SJSA1 (cell line): ENCODE measurements at places on chromosomes 2 and 18.

DNA sequence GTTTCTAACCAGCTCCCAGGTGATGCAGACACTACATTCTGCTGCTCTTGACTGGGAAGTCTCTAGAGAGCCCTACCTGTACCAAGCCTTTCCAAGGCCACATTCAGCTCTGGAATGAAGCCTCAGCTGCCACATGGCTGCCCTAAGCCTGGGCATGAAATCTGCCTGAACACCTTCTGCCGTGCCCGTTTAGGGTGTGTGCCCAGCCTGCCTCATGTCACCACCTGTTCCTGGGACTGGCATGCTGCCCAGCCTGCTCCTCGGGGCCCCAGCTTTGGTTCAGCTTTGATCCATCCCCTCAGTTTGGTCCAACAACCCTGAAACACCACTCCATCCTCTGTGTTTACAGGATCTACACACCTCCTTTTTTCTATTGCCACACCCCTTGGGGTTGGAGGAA, 210.9 kb downstream of the L3MBTL4 start:
- H3K27ac ChIP-seq: no peak overlapping the region
- peaks cover 22% of the 10 kb centered on the region for H3K4me1 ChIP-seq
- DNase-seq: no peak
- no peak overlapping the region for H3K4me3 ChIP-seq

- H3K36me3 ChIP-seq: peaks cover 27% of the 10 kb centered on the region
- peaks cover 17% of the 10 kb centered on the region for H3K4me1 ChIP-seq
- peak within 1 kb of the TSS; percentile 67 for H3K27ac ChIP-seq
- peak; percentile 87 for DNase-seq
Measured at GRCh38 chr2:238203094-238203972, at the start of gene ILKAP. Gene ILKAP, minus strand, starts transcription at chr2:238203695. Its CDS starts 142 bp downstream, at chr2:238203553.

GRCh38 chr2:133248264-133248663, 320.0 kb downstream of the NCKAP5 start:
- H3K27me3 ChIP-seq: no peaks in the 10 kb centered on the region
- no peak overlapping the region for H3K27ac ChIP-seq
- H3K4me3 ChIP-seq: no peak overlapping the region
- no peaks in the 10 kb centered on the region for H3K4me1 ChIP-seq
- H3K36me3 ChIP-seq: no peaks in the 10 kb centered on the region
- no peak for DNase-seq

- H3K4me3 ChIP-seq: no peak overlapping the region
- no peaks in the 10 kb centered on the region for H3K4me1 ChIP-seq
- H3K27me3 ChIP-seq: no peaks in the 10 kb centered on the region
- no peak overlapping the region for H3K27ac ChIP-seq
Measured at GRCh38 chr2:179604598-179604997, 256.8 kb downstream of the ZNF385B start.
